ENCODE measurements at places on chromosomes 5 and 9.
A peak's percentile ranks its signal among the peaks of the same experiment; 100 is the strongest.

DNA sequence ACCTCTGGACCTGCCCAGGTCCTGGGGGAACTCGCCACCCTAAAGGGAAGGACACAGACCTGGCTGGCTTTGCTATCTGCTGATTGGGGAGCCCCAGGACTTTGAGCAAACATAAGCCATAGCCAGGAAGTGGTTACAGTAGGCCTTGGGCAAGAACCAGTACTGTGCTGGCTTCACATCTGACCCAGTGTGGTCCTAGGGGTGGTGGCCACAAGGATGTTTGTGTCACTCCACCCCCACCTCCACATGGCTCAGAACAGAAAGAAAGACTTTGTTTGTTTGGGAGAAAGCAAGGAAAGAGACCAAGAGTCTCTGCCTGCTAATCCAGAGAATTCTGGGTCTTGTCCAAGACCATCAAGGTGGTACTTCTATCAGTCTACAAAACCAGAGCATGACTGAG, 334.2 kb downstream of the SPOCK1 start:
- DNase-seq = no peak

DNA sequence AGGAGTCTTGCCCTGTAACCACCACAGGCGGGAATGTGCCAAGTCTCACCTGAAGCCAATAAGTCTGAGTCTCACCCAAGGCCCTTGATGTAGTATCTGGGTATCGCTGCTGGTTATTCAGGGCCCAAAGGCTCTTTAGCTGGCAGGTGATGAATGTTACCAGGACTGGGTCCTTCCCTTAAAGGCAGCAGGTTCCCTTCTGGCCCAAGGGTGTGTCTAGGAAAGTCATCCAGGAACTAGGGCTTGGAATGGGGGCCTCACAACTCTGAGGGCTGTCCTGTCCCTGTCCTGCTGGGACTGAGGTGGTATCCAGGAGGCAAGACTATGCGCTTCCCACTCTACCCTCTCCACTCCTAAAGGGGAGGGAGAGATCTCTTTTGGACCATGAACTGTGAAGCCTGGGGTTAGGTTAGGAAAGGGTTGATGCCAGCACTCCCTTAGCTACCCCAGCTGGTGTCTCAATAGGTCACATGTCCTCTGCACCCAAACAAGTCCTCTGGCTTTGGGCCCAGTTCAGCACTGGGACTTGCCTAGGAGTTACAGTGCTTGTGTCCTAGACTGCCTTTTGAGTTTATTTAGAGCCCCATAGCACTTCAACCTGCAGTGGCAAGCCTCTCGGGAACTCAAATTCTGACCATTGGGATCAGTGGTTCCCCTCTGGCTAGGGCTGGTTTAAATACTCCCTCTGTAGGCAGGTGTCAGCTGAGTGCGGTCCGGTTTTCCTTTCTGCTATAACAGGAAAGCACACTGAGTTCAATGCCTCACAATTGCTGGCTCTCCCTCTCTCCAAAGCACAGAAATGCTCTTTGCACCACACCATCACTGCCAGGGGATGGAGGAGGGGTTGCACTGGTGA, 22.5 kb upstream of the RANBP3L start:
- no peak for DNase-seq

DNA sequence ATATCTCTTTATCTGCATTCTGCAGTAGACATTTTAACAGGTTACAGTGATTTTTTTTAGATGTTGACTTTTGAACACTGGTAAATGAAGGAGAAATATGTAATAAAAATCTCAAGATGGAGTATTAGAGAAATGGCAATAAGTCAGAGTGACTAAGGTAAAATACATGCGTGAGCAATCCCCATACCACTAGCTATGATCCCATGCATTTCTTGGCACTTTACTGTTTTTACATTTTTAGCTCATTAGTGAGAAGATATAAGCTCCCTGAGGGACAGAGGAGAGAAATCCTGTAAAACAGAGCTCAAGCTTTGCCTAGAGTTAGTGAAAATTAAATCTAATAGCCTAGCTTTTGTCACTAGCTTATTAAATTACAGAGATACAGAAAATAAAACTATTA, 181.9 kb upstream of the TRPM3 start:
- DNase-seq = no peak

DNA sequence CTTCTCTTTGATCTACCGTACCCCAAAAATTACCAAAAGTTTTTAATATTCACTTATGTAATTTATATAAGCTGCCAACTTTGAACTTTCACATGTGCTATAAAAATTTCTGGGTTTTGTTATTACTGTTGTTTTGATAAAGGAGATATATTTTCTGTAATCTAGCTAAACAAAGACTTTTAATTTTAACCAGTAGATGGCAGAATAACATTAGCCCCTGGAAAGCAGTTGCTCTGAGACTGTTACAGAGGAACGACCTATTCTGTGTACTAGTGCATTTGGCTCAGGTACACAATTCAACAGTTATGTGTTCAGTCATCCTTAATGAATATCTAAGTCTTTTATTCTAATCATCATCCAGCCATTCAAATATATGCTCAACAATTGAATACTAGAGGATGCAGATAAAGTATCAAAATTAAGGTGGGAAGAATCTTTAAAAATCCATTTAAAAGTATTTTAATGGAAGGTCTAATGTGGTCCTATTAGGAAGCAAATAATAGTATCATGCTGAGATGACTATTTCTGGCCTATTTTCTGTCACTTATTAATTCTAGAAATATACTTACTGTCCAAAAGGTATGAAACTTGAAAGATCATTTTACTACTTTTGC, 8.6 kb downstream of the KLHL9 start:
- peak; percentile 82 for DNase-seq

DNA sequence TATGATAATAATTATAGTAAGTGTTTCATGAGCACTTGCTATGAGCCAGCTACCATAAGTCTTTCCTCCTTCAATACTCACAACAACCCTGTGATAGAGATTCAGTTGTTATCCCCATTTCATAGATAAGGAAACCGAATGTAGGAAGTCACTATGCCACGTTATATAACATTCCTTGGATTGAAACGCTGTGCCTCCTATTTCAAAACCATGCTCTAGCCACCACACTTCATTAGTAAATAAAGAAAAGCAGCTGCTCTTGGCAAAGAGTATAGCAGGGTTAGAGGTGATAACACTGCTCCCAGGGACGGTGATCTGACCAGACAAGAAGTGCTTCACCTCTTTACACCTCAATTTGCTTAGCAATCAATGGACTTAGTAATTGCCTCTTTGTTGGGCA, 5.5 kb downstream of the ADAMTS12 start:
- no peak for DNase-seq

- no peak for DNase-seq
Measured at GRCh38 chr5:78482948-78483347, 122.5 kb downstream of the SCAMP1 start.

Data from G401 (cell line).